ENCODE measurements at places on chromosomes 4 and X.

DNA sequence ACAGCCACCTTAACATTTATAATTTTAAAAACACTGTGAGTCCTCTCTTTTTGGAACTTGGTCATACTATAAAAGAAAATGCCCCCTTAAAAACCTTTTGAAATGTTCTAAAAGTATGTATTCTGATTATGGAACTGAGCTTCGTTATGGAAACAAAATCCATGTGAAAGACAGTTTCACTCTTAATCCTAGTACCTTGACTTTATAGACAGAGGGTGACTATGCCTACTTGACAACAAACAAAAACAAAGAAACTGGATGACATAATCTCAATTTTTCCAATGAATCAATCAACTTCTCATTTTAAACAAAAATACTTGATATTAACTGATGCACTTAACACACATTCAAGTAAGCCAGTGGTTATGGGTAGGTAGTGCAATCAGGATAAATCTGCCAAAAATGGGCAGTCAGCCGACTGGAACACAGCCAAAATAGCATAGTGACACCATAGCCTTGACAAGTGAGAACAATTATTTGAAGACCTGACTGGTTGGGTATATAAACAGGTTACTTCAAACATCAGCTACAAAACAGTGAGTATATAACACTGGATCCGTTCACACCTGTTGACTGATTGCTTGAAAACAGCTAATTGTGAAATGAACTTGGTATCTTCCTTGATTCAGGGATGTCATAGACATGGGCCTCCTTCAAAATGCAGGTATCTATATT, 265.5 kb downstream of the PPP3CA start:
- DNase-seq: no peak

DNA sequence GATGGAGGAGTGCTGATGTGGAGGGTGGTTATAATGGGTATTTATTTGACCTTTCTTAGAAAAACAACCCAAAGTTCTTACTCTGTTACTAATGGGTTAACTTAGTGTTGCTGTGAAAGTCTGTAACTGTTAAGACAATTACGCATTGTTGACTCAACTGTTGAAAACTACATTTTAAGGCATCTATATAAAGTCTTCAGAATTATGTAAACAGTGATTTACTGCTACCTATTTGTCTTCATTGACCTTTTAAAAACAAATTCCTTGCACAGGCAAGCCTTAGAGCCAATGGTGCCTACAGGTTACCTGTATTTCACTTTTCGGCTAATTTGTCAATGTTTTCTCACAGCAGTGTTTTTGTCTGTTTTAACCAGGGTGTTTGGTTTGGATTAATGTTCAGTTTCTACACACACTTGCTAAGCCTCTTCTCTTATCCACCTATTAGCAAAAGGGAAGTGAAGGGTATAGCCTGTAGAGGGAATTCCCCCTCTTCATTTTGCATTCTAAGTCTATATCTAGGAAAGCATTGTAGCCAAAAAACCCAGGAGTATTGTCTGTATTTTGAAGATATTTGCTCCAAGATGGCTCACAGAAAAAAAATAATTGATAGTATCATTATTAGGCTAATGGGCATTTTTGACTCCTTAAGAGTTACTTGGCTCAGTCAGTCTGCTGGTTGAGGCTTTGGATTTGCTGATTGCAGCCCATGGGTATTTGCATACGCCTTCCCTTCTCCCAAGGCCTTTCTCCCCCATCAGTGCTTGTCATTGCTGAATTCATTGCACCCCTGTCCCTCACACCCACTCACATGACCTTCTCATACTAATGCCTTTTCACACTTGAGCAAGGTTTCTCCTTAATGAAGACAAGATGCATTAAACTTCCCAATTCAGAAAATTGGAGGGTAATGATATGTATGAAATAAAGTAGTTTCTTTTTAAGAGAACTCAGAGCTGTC, 30.5 kb downstream of the AFF1 start:
- no peak for DNase-seq

DNA sequence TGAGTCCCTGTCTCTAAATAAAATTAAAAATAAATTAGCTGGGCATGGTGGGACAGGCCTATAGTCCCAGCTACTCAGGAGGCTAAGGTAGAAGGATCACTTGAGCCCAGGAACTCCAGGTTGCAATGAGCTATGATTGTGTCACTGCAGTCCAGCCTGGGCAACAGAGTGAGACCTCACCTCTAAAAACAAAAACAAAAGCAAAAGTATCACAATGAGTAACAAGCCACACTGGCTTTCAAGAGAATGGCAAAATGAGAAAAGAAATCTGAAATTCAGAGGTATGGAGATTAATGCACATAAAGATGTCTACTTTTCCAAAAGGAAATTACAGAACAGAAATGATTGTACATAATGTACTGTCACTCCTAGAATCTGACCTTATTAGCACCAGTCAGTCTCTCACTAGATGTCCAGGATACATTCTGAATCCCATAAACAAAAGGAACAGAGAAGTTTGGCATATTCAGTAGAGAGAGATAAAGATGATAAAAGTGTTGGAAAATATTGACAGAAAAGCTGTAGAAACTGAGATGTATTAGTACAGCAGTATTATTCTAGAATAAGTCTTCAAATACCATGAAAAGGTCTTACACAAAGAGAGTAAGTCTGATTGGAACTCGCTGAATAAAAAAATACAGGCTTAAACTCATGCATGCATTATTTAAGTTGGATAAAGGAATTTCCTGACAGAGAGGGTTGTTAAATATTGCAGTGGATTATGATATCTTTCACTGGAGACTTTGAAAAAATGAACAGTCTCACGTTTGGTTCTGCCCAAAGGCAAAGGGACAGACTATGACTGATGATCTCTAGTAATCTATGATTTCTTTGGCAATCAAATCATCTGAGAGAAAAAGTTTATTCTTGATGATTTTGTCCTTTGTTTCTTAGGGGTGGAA, 102.5 kb downstream of the SH3RF1 start:
- DNase-seq: no peak

DNA sequence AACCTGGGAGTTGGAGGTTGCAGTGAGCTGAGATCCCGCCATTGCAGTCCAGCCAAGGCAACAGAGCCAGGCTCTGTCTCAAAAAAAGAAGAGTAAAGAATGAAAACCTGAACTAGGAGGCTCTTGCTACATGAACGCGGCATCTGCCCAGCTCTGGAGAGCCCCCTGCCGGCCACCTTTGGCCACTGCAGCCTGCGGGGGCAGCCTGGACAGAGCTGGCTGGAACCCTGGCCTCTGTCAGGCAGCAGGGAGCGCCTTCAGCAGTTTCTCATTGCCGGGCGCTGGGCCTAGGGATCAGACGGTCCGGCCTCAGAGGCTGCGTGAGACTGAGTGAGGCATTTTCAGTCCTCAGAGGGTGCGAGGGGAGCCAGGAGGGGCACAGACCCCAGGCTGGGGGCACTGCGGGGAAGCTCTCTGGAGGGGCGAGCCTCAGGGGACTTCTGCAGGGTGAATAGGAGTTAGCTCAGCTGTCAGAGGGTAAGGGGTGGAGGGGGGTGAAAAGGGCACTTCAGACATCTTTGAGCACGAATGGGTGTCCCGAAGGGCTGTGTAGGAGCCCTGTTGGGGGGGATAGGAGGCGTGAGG, 17.5 kb downstream of the DOK7 start:
- peak; percentile 42 for DNase-seq

DNA sequence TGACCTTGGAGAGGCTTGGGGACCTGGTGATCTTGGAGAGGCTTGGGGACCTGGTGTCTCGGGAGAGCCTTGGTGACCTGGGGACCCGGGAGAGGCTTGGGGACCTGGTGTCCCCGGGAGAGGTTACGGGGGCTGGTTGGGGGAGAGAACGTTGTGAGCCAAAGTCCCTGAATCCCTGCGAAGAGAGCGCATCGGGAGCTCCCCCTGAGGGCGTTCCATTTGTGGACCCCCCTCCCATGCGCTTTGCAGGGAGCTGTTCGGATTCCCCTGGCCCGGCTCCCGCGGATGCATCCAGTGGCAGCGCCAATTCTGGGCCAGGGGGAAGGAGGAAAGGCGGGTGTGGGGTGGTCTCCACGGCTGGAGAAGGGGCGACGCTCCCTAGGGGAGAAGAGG, 13.3 kb downstream of the SHOX start:
- DNase-seq: no peak

DNA sequence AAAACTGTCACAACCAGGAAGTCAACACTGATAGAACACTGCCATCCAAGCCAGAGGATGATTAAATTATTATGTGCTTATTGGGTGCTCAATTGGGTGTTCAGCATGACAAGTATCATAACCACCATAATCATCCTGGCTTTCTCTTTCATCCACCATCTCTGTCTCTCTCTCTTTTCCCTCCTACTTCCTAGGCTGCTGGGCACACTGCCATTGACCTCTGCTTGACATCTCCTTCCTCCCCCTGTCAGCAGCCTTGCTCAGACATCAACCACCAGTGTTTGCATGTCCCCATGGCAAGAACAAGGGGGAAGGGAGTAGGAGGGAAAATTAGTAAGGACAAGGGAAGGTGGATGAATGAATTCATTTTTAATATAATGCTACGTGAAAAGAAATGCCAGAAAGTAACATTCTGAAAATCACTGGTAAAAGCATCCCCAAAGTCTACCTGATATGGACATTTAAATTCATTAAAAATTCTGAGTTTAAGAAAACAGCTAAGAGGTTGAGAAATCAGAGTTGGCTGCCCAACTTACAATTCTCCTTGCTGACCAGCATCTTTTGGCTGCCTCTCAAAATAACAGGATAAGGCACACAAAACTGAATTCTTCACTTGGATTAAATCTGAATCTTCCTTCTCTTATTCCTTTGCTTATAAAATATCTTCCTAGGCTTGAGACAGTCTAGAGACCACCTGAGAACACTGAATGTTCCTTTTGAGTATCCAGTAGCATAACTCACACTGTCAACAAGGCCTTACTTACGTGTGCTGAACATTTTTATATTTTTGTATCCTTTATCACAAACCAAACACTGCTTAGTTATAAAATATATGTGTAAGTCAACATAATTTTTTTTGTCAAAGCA, 48.5 kb downstream of the SNCA start:
- DNase-seq: no peak

- no peak for DNase-seq
Measured at GRCh38 chrX:47633689-47634590, 4.2 kb upstream of the CFP start.

- DNase-seq: no peak
Measured at GRCh38 chr4:113821856-113822255, 60.3 kb upstream of the CAMK2D start.

- no peak for DNase-seq
Measured at GRCh38 chrX:136819031-136819703, 38.4 kb upstream of the ARHGEF6 start.

DNA sequence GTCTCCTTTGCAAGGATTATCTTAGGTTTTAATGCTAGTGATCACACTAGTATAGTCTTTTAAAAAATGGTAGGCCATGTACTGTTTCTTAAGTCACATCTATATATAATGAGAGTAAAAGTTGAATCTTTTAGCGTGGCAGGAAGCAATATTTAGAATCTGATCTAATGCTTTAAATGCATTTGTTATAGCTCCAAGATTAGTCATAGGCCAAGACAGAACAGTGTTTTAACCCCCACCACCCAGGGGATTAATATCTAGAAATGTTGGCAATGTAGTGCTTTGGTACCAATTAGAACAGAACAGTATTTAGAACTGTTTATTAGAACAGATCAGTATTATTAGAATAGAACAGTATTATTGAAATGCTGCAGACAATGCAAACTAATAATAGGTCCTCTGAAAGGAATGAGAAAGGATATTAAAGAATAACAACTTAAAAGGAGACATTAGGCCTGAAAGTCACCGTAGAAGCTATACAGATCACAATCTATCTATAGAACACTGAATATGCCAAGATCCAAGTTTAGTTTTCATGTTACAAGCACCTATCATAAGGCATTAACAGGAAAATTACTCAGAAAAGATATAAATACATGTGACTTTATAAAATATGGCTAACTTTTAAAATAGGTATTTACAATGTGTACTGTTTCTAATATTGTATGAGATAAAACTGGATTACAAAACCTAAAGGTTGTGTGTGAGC, 146.2 kb downstream of the NPNT start:
- no peak for DNase-seq

- DNase-seq: no peak
Measured at GRCh38 chr4:168074861-168075260, 17.5 kb upstream of the ANXA10 start.

DNA sequence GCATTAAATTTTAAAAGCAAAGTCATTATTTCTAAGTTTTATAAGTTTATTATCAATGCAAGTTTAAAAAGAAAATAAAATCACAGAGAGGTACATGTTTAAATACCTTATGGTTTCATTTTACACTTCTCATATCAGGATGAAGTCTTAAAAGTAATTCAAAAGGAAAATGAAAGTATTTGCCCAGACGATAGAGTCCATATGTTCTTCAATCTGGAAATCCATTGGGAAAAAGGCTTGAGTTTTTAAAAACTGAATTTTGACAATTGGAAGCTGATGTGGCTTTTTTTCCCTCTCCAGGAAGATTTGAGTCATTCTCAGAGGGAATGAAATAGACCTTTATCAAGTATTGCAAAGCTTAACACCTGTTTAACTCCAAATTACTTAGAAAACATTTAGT, 37.1 kb downstream of the MAB21L2 start:
- DNase-seq: no peak

DNA sequence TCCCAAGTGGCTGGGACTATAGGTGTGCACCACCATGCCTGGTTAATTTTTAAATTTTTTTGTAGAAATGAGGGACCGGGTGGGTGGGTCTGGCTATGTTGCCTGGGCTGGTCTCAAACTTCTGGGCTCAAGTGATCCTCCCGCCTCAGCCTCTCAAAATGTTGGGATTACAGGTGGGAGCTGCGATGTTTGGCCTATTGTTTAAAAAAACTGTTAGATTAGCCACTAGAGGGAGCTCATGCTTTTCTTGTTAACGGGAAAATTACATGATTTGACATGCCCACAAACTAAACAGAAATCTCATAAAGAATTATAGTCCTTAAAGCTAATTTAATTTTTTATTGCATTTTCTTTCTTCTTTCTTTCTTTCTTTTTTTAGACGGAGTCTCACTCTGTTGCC, 5.0 kb upstream of the SDAD1 start:
- DNase-seq: peak; percentile 3

DNA sequence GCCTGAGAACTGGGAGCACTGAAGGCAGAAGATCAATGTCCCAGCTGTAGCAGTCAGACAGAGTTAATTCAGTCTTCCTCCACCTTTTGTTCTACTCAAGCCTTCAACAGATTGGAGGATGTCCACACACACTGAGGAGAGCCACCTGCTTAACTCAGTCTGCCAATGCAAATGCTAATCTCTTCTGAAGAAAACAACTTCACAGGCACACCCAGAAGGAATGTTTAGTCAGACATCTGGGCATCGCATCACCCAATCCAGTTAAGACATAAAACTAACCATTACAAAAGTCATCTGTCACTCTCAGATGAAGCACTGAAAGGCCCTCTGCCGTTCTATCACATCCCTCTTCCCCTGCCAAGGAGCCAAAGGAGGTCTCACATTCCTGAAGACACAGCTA, 173.7 kb downstream of the CENPC start:
- no peak for DNase-seq

DNA sequence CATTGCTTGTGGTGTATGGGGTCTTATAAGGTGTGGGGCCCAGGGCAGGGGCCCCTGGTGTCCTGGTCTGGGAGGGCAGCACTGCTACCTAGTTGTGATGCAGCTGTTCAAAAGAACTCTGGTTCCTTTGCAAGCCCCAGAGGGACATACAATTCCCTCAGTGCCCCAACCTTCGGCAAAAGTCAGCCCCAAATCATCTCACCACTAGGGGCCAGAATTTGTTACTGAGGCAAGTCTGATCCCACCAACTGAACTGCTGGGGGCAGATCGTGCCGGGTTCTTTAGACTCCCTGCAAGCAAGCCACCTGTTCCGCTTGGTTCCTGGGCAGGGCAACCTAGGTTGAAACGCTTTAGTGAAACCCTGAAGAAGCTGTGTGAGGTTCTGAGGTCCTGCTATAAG, 180.1 kb upstream of the S100G start:
- DNase-seq: no peak

Measured in GDM1 (cell line).